ENCODE measurements at places on chromosomes 12 and 14.

DNA sequence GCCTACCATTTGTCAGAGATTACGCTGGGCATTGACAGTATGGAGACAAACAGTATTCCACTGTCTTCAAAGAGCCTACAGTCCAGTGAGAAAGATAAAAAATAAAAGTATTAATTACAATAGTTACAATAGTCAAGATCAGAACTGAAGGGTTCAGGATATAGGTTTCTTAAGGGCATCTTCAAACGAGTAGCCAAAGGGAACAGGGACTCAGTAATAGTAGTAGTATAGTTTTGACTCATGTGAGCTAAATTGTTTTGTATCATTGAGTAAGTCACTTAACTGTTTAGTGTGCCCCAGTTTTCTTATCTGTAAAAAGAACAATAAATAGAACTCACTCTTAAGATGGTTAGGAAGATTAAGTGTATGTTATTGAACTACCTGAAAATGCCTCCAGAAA is 123.6 kb downstream of the METTL25 start:
- no peak for DNase-seq

DNA sequence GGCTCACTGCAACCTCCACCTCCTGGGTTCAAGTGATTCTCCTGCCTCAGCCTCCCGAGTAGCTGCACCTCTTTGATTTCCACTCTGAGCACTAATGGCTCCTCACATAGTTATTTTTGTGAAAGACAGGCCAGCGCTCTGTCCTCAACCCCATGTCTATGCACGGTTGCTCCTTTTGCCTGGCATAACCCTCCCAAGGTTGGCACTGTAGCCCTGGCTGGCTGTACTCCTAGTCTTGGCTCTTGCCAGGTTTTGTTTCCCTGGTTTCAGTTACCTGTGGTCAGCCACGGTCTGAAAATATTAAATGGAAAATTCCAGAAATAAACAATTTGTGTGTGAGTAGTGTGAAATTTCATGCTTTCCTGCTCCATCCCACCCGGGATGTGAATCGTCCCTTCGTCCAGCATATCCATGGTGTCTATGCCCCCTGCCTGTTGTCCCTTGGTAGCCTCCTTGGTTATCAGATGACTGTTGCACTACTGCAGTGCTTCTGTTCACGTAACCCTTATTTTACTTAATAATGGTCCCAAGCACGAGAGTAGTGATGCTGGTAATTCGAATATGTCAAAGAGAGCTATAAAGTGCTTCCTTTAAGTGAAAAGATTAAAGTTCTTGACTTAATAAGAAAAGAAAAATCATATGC is 12.3 kb upstream of the DCD start:
- no peak for DNase-seq

GRCh38 chr14:45136399-45136798 is 669 bp downstream of the FANCM start:
- peak; percentile 9 for DNase-seq

DNA sequence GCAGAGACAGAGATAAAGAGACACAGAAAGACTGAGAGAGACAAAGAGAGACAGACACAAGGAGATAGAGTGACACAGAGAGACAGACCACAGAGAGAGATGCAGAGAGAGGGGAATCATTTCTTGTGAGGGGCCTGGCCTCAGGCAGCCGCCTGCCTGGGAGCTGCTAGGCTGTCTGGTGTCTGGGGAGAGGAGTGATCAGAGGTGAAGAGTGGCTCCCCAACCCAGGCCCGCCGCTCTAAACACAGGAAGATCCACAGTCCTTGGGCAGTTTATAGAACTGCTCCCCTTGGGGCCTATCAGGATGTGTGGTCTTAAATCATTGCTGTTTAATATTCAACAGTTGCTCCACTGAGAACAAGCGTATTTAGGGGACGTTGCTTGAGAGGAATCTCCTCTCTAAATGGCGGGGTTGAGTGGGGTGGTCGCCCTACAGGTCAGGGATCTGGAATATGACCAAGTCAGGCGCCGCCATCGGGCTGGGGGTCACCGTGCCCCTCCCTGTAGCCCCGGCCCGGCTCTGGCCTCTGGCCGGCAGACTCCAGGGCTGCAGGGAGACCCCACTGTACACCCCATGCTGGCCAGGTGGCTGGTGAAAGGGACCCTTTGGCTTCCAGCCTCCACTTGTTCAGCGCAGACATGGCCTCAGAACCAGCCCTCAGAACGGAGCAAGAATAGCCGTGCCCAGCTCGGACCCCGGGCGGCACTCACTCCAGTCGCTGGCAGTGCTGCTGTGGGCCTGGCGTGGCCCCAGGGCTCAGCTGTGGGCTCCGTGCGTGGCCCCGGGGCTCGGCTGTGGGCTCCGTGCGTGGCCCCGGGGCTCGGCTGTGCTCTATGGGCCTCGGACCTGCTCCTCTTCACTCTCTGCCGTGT is 89.4 kb downstream of the GALNT9 start:
- DNase-seq: no peak

DNA sequence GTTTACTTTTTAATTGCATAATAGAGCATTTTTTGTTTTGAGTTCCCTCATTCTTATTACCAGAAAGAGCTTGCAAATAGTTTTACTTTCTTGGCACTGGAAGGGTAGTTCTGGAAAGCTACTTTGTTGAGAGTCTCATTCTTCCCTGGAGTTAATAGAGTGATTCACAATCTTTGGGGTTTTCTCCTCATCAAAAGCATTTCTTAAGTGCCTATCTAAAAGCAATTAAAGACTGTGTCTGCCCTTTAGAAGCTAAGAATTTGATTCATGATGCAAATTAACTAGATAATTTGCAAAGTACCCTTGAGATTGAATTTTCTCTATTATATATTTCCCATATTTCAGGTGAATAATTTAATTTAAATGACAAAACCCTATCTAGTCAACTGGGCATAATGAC is 8.1 kb upstream of the BMAL2 start:
- no peak for DNase-seq

DNA sequence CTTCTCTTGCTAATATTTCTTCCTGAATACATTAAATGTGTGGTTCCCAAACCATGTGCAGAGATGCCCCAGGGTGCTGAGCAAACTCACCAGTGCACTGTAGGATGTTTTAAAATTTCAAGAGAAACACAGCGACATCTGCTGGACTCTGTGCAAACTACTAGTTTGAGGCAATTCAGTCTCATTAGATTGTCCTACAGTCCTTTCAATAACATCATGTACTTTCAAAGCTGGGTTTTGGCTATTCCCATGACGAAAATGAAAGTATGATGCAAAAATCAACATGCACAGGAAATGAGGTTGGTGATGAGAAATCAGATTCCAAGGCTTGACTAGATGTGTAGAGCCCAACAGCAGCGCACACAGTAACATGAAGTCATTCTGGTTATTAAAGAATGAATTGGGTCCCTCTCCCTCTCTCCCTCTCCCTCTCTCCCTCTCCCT is 66.3 kb downstream of the CLIP1 start:
- DNase-seq: peak; percentile 80

DNA sequence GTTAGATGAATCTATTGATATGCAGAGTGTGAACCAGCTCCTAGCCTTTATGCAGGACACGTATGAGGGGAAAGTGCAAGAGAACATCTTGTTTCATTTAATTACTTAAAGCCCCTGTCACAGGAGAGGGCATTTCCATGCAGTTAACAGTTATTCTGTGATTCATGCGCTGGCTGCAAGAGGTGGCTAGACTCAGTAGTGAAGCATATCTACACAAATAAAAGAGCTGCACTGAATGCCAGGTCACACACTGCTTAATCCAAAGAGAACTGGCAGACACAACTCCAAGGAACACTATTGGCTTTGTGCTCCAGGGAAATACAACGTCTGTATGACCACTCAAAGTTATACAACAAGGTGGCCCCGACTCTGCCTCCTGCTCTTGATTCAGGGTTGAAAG is 394.1 kb downstream of the C12orf75 start:
- DNase-seq: no peak

DNA sequence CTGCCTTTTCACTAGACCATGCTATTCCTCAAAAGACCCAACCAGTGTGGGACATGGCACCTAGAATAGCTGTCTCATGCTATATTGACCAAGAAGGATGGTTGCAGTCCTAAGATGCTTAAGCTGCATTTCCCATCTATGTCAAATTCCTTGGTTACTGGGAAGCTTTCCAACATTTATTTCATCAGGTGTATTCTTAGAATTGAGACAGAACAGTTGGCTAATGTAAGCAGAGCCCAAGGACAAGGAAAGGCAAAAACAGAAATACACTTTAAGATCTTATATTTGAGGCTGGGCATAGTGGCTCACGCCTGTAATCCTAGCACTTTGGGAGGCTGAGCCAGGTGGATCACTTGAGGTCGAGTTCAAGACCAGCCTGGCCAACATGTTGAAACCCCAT is 24.7 kb downstream of the ARG2 start:
- no peak for DNase-seq

DNA sequence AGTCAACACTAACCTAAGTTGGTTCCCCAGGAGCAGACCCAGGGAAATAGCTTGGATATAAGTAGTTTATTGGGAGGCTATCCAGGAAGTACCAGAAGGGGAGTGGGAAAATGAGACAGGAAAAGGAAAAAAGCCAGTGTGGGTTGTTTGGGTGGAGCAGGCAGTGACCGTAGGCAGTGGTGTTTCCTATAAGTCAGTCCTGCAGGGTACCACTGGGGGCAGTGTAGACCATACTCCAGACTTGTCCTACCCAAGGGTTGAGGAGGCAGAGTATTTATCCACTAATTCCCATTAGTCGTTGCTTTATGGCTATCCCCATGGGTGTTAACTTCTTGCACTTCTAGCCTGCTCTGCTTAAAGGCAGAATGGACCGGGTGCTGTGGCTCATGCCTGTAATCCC is 6.4 kb upstream of the CCDC60 start:
- DNase-seq: peak; percentile 38

DNA sequence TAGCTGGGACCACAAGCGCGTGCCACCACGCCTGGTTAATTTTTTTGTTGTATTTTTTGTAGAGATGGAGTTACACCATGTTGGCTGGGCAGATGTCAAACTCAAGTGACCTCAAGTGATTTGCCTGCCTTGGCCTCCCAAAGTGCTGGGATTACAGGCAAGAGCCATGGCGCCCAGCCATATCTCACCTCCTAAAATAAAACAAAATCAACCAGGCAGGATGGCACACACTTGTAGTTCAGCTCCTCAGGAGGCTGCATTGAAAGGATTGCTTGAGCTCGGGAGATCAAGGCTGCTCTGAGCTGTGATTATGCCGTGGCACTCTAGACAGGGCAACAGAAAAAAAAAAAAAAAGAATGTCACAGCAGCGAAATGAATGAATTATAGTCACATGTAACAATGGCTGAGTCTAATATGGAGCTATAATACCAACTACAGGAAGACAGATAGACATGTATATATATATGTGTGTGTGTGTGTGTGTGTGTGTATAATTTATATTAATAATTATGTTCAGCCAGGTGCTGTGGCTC is 19.3 kb upstream of the TMEM120B start:
- DNase-seq: no peak

GRCh38 chr12:128644664-128645296 is 179.0 kb downstream of the SLC15A4 start:
- peak; percentile 41 for DNase-seq

- DNase-seq: no peak
These were observed at the start of gene SLC10A1 for GRCh38 chr14:69796797-69797500. Gene SLC10A1 (minus strand): TSS chr14:69797241. CDS start chr14:69797155, 86 bp downstream.

GRCh38 chr14:53894456-53894855 is 62.2 kb downstream of the BMP4 start:
- peak; percentile 29 for DNase-seq

DNA sequence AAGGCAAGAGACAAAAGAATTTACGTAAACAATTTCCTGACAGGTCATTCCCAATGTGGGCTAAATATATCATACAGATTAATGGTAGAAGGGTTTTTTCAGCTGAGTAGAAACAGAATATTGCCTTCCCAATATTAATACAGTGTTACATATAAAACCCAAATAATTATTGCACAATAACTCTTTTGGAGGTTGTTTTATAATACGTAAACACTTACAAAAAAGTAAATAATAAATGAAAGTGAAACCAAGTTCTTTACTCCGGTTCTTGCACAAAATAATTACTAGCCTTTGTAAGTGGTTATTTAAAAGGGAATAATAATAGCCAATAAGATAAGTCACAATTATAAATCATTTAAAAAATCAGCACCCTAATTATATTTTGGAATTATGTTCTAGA is 118.6 kb upstream of the SSTR1 start:
- no peak for DNase-seq

- no peak for DNase-seq
These were observed 42.0 kb downstream of the KITLG start for GRCh38 chr12:88538250-88538649.

- DNase-seq: no peak
These were observed 222.3 kb upstream of the NOVA1 start for GRCh38 chr14:26820138-26820537.

DNA sequence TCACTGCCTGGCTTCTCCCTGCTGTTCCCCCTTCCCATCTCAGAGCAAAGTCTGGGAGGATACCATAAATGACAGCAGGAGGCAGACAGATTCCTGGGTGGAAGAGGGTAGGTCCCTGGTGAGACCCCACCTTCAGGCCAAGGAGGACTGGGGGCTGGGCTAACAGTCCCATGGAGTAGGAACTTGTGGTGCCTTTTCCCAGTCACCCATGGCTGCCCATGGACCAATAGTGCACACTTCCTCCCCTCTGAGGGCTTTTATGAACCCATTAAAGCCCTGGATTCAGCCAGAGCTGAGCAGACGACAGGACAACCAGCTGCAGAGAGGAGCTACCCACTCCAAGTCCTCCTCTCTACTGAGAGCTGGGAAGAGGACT is 36.6 kb upstream of the OR5AU1 start:
- no peak for DNase-seq

GRCh38 chr12:61998791-61999190 is 261.4 kb upstream of the USP15 start:
- no peak for DNase-seq

DNA sequence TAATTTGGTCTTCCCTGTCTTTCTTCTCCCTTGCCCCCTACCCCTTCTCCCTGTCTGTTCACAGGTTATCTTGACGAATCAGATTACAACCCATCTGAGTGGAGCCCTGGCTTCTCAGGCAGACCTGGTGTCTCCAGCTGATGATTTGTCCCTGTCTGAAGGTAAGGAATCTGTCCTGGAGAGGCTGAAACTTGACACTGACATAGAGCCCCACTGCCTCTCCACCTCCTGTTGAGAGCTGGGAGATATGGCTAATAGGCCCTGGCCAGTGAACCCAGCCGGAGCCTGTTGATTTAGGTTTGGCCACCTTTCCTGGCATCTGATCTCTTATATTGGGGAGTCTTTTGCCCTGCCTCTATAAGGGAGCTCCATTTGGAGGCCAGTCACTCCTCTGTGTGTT is 472.2 kb downstream of the RAD51B start:
- no peak for DNase-seq

DNA sequence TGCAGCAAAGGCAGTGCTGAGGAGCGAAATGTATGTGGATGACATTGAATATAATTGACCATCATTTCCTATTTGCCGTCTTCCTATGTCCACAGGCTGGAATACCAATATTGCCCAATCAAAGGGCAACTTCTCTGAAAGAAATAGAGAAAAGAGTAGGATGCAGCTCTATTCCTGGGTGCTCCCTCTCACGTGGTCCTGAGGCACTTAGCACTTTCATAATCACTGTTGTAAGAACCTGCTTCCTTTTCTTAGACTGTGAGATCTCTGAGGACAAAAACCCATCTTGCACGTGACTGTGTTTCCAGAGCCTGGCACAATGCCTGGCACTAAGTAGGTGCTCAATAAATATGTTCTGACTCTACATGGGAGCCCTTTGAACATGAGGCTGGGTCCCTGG is 122.7 kb upstream of the CPM start:
- DNase-seq: no peak

GRCh38 chr14:57486767-57487379 is 6.8 kb downstream of the CCDC198 start:
- DNase-seq: peak; percentile 79

GRCh38 chr12:68479896-68480291 is 130.8 kb upstream of the RAP1B start:
- no peak for DNase-seq

- DNase-seq: no peak
These were observed 174.9 kb downstream of the FOXN3 start for GRCh38 chr14:89241934-89242651.
